ENCODE measurements at places on chromosomes 16 and 17. TPM values are rescaled to one million over a fixed set of nuclear protein-coding genes. Genes with fewer than 3 reads are reported as not detected.

EVPLL gene
- not detected for total RNA-seq

KRT32 gene
- total RNA-seq: not detected

GPR179 gene
- not detected for total RNA-seq

ZNF174 gene
- total RNA-seq: 7.2 TPM

BCAR1 gene
- 17.8 TPM for total RNA-seq

VTN gene
- 0.18 TPM for total RNA-seq

SDK2 gene
- under 0.01 TPM for total RNA-seq

DPEP3 gene
- not detected for total RNA-seq

ARSG gene
- total RNA-seq: 2.9 TPM

TSPOAP1 gene
- 0.90 TPM for total RNA-seq

PLA2G10 gene
- total RNA-seq: not detected

KRT28 gene
- not detected for total RNA-seq

ACSM3 gene
- total RNA-seq: 0.56 TPM

TNK1 gene
- total RNA-seq: under 0.01 TPM

BAHCC1 gene
- 0.83 TPM for total RNA-seq

GRCh38 chr16:68229431-68230175 lies 6.3 kb downstream of the ESRP2 start:
- DNase-seq: peak; percentile 65

DNA sequence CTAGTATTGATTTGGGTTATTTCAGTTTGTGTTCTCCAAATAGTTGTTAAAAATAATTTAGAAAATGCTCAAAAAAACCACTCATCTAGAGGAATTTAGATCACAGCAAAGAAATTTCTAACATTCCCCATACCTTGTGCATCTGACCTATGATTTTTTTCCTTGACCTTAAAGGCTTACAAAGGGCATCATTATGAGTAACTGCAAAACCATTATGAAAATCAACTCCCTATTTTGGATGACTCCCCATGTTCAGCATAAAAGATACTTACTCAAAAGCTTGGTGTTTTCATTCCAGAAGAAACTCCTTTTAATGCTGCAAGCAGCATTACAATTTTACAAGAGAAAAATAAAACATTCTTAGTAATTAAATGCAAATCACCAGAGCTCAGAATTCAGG lies 83.2 kb downstream of the GRIN2A start:
- no peak for DNase-seq

DNA sequence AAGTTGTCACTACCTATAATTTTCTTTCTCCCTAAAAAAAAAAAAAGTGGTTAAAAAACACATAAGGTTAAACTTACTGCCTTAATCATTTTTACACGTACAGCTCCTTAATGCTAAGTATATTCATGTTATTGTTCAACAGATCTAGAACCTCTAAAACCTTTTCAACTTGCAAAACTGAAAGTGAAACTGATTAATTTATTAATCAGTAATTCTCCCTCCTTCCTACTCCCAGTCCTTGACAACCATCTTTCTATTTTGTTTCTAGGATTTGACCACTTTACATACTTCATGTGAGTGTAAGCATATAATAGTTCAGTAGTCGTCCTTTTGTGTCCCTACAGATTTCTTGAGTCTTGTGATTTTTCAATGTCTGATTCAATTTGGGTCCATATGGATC lies 251.4 kb upstream of the KIF2B start:
- DNase-seq: no peak

DNA sequence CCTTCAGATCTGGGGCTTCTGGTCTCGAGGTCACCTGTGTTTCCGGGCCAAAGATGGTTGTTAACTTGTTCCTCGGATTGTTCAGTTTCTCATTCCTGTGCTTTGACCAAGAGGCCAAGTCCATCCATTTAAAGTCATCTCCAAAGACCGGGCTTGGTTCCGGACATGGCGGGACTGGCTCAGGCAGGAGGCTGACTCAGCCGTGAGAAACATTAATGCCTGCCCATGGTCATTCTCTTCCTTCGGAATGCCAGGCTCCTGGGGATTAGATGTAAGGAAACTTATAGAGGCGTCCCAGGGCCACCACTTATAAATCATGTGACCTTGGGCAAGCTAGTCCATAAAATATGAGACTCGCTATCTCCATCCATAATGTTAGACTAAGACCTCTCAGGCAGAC lies 13.6 kb upstream of the NKD1 start:
- no peak for DNase-seq

DNA sequence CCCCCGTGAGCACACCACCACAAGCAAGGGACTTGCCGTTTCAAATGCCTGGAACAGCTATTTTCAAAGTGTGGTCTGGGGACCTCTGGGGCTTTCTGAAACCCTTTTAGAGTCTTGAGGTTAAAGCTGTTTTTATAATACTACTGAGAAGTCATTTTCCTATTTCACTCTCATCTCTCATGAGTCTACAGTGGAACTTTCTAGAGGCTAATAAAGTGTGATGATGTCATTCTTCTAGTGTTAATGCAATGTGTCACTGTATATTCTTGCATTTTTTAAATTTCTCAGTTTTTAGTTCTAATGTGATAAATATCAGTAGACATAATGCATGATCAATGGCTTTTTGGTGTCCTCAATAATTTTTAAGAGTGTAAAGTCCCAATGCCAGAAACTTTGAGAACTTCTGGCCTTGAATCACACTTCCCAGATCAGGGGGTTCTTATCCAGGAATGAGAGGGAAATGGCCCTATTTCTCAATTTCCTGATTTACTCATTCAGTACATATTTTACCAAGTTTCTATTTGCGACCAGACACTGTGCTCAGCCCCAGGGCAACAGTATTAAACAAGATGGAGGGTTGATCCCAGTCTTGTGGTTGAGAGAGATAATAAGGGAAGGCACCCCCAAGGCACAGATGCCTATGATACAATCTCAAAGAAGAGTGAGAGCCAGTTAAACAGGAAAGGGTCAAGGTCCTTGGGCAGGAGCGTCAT lies 444.0 kb downstream of the HS3ST3B1 start:
- DNase-seq: peak; percentile 46

GRCh38 chr17:78529871-78530670 lies 47.1 kb downstream of the DNAH17 start:
- DNase-seq: no peak

DNA sequence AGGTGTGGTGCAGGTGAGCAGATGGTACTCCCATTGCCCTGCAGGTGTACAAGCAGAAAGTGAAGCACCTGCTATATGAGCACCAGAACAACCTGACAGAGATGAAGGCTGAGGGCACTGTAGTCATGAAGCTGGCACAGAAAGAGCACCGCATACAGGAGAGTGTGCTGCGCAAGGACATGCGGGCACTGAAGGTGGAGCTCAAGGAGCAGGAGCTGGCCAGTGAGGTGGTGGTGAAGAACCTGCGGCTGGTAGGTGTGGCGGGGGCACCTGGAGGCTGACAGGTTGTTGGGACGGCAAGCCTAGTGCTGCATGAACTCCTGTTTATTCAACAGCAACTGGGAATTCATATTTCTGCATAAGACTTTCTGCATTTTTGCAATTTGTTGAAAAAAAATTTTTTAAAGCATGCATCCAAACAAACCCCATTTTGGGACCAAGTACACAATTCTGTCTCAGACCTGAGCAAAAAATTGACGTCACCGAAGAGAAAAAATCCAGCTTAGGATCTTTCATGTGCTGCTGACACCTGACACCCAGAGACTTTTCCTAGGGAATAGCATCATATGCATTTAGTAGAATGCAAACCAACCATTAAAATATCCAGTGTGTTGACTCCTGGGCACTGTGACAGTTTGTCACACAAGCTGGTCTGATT lies 13.5 kb upstream of the DBNDD1 start:
- DNase-seq: peak; percentile 65

GRCh38 chr16:11245988-11246387 lies 10.0 kb downstream of the SOCS1 start:
- DNase-seq: no peak

DNA sequence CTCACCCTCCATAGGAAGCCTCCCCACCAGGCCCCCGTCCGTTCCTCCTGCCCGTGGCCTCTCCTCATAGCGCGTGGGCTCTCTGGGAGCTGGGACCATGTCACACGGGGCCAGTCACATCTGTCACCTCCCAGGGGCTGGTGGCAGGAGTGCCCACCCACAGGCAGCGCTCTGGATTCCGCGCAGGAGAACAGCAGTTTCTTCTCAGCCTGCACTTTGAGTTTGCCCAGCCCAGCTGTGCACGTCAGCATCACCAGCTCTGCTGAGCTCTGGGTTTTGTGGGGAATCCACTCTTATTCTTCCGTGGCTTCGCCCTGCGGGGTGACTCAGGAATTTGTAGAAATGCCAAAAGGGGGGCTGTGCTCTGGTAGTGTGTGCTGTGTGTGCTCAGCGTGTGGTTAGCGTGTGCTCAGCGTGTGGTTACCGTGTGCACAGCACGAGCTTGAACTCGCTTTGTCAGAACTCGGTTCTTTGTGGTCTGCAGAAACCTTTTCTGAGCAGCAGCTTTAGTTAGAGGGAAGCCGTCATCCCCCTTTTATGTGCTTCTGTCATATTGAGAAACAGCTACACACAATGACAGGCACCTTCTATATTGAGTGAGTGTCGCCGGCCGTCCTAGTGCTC lies 3.2 kb downstream of the ACSF3 start:
- peak; percentile 12 for DNase-seq

- DNase-seq: no peak
Measured at GRCh38 chr17:41769985-41770384, 16.5 kb downstream of the JUP start.

- DNase-seq: peak; percentile 79
Measured at GRCh38 chr17:66522591-66523272, 220.3 kb downstream of the PRKCA start.

GRCh38 chr16:54077050-54077821 lies 209.4 kb downstream of the IRX3 start:
- peak; percentile 81 for DNase-seq

GRCh38 chr17:7396147-7396546 lies 1.8 kb upstream of the PLSCR3 start:
- no peak for DNase-seq

- DNase-seq: peak; percentile 12
Measured at GRCh38 chr17:4180791-4181190, 37.8 kb downstream of the CYB5D2 start.

DNA sequence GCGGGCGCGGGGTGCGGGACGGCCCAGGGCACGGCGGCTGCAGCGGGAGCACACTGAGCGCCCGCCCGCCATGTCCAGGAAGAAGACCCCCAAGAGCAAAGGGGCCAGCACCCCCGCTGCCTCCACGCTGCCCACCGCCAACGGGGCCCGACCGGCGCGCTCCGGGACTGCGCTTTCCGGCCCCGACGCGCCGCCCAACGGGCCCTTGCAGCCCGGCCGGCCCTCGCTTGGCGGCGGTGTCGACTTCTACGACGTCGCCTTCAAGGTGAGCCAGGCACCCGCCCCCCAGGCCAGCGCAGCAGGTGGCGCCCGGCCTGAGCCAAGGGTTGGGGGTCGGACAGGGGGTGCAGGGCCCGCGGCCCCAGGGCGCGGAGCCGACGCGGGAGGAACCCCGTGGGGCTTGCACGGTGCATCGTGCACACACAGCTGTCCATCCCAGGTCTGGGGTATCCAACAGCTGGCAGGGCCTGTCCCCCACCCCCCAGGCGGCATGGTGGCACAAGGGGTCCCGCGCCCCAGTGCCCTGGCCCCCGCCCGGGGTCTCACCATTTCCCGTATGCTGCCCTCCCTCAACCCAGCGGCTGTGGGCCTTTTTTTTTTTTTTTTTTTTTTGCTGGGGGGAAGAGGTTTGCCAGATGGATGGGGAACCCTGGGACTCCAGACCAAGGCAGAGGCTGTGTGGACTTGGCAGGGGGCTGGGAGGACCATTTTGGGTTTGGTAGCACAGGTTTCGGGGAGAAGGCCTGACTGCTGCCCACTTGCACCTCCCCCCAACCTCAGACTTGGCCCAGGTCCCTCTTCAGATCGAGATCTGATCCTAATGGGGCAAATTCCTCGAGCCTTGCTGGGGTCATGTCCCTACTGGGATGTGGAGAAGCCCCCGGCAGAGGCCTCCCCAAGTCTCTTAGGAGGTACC lies 547 bp downstream of the RAB26 start:
- no peak for DNase-seq

GRCh38 chr16:25097276-25097975 lies 14.1 kb upstream of the LCMT1 start:
- peak; percentile 76 for DNase-seq

DNA sequence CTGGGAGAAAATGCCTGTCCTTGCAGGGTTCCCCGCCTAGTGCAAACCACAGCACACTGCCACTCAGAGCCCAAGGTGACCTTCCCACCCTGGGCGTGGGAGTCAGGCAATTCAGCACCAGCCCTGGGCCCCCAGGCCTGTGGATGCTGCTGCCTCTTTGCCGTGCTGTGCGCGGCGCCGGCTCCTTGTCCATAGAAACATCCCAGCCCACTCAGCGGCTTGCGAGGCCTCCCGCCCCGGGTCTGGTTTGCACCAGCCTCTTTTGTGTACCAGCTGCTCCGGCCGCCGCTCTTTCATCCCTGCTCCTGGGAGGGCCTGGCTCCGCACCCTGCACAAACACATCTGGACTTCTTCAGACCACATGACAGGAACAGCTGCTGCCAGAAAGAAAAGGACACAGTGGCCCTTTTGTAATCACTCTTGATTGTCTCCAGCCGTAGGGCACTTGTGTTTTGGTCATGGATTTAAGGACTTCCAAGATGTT lies 75.4 kb upstream of the SDK2 start:
- no peak for DNase-seq

GRCh38 chr16:1651094-1651973 lies 26.7 kb upstream of the JPT2 start:
- DNase-seq: peak; percentile 4

GRCh38 chr17:4375039-4375748 lies 8.7 kb upstream of the UBE2G1 start:
- no peak for DNase-seq

GRCh38 chr17:37735165-37735564 lies 9.7 kb downstream of the HNF1B start:
- DNase-seq: no peak
